ENCODE measurements at places on chromosomes 3 and 15.

DNA sequence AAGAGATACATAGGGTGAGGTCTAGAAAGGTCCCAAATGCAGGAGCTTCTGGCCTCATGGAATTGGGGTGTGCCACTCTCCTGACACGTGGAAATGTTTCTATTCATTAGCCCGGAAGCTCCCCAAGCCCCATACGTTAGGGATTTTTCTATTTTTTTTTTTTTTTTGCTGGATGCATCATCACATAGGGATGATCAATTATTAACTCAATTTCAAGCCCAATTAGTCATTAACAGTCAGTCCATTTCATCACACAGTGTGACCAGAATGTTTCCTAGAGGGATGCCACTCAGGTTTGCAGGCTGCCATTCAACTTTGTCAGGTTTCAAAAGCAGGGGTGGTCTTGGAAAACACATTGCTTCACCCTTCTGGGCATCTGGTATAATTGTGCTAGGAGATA is 40.7 kb upstream of the MKRN3 start:
- DNase-seq, result no peak

- DNase-seq, result no peak
Observed at GRCh38 chr15:61442821-61443220, 213.7 kb upstream of the RORA start.

DNA sequence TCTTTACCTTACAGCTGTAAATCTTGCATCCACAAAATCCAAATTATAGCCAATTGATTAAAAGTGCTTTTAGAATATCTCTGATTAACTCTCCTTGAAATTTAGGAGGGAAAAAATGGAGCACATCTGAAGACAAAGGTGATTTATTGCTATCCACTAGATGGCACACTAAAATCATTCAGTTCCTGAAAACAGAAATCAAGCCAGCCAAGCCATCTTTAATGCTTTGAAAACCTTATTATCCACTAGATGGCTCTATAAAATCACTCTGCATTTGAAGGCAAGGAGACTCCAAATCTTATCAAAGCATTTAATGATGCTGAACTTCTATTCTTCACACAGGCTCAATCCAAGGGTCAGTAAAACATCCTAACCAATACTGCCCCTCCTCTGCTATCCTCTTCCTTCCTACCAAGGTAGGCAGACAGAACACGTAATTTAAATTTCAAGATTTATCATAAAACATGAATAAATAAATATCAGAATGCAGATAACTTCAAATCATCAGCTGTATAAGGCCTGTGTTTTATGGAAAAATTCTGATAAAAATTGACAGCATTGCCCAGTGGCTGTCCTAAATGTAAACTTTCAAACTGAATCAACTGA is 48.4 kb downstream of the GOLIM4 start:
- peak; percentile 85 for DNase-seq

DNA sequence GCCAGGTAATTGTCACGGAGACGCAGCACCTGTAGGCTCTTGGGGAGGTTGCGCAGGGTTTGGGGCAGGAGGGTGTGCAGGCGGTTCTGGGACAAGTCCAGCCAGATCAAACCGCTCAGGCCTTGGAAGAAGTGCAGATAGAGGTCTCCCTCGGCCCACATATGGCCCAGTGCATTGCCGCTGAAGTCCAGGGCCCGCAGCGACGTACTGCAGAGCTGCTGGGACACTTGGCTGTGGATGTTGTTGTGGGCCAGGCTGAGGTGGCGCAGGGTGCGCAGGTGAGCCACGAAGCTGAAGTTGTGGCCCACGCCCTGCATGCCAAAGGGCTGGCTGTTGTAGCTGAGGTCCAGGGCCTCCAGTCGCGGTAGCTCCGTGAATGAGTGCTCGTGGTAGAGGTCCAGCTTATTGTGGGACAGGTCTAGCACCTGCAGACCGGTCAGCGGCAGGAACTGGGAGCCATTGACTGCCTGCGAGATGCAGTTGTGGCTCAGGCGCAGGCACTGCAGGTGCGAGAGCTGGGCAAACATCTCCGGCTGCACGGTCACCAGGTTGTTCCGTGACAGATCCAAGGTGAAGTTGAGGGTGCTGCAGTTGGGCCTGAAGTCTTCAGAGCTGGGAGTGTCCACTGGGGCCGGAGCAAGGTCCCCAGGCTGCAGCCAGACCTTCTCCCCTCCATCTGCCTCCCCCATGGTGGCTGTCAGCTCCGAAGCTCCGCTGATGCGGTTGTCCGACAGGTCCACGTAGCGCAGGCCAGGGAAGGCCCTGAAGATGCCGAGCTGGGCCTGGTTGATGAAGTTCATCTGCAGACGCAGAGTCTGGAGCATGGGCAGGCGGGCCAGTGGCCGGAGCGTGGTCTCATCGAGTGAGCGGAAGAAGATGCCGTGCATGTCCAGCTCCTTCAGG is 2.9 kb downstream of the TLR9 start:
- no peak for DNase-seq

GRCh38 chr3:127062926-127063325 is 80.0 kb downstream of the PLXNA1 start:
- DNase-seq, result no peak

DNA sequence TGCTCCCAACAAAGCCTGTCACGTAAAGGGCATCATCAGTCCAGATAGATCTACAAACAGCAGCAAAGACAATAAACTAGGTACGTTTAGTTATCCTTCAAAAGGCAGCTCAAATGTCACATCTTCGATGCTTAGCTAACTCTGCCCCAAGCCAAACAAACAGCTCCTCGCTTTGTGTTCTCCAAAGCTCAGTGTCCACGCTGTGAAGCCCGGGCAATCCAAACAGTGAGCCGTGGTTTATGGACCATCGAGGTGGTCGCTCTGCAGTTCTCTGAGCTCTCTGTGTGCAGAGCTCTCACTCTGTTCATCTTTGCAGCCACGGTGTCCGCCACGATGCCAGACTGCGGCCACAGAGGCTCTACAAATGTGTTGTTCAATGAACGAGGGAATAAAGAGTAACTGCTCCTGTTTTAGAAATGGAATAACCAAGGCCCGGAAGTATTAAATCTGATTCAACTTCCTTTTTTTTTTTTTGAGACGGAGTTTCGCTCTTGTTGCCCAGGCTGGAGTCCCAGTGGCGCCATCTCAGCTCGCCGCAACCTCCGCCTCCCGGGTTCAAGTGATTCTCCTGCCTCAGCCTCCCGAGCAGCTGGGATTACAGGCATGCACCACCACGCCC is 117.2 kb upstream of the FAM174B start:
- no peak for DNase-seq

Measured in LNCaP clone FGC (cell line).